Cerebellar nuclear complex (tissue), 1 donor: ENCODE measurements at places on chromosomes 1 and 21.

DNA sequence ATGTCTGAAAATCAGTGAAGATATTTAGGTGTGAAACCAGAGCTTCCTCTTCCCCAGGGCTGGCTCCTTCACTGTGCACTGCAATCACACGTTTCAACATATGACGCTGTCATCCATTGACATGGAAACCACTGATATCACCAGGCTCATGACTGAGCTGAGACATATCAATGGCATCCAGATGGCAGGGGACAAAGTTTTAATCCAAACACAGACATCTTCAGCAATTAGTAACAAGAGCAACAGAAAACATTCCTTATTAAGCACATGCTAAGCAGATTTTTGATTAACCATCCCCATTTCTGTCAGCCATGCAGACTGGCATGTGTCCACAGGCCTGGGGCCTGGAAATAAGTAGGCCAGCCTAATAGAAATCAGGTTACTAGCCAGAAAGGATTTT, 108.0 kb upstream of the ADAR start:
- DNase-seq, result no peak

GRCh38 chr1:57162607-57163261, 196.9 kb upstream of the C8B start:
- DNase-seq, result peak; percentile 85

- no peak for DNase-seq
These were observed 98.0 kb upstream of the C1orf105 start for GRCh38 chr1:172322219-172323061.

- no peak for DNase-seq
These were observed 80.9 kb downstream of the FAF1 start for GRCh38 chr1:50879137-50879536.

GRCh38 chr1:54439550-54440223, 33.5 kb upstream of the SSBP3 start:
- no peak for DNase-seq

GRCh38 chr1:151733126-151733525, 11.8 kb downstream of the RIIAD1 start:
- DNase-seq, result no peak

GRCh38 chr1:23083714-23084480, 64.6 kb downstream of the KDM1A start:
- no peak for DNase-seq

GRCh38 chr1:20086800-20087199, 16.8 kb downstream of the PLA2G5 start:
- DNase-seq, result no peak

DNA sequence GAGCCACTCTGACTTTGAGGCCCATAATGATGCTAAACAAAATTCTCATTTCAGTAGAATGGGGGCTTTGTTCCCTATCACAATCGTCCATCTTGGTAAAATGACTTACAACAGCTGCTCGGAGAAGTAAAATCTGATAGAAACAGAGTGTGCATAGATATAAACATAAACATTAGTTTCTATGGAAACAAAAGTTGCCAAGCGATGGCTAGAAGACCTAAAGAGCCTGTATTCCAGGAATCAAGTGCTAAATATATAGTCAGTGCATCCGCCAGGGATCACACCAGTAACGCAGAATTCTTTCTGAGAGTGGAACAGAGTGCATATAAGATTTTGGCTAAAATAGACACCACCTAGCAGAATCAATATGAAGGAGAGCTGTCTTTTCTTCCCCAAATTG, 91.2 kb upstream of the KAZN start:
- no peak for DNase-seq

DNA sequence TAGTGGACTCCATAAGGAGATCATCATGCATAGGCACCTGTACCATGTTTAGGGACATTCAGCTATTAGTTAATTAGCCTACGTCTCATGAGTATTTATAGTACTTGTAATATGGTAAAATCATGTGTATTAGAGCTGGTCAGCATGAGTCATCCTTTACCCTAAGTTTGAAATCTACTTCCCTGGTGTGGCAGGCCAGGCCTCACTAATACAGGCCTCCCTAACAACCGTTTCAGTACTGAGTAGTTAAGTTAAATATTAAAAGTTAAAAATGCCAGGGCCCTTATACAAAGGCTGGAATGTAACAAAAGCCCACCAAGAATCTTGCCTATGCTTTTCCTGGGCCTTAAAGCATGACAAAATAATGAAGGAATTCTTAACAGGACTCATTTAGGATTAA, 356.3 kb upstream of the DPYD start:
- DNase-seq, result no peak

DNA sequence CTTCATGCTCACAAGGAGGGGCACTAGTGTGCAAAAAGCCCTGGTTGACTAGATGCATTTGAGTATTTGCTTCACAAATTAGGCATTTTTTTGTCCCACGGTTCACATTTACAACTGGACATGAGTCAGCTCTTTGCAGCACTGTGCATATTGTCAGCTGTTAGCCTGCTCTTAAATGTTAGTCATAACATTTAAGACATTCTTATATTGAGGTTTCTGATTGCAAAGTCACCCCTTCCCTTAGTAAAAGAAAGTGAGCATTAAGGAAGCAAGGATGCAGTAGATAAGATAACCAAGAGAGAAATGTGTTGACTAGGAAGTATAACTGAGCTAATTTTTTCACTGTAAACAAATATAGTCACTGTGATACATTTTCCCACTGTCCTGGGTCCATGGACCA, 132.6 kb upstream of the CTTNBP2NL start:
- no peak for DNase-seq

DNA sequence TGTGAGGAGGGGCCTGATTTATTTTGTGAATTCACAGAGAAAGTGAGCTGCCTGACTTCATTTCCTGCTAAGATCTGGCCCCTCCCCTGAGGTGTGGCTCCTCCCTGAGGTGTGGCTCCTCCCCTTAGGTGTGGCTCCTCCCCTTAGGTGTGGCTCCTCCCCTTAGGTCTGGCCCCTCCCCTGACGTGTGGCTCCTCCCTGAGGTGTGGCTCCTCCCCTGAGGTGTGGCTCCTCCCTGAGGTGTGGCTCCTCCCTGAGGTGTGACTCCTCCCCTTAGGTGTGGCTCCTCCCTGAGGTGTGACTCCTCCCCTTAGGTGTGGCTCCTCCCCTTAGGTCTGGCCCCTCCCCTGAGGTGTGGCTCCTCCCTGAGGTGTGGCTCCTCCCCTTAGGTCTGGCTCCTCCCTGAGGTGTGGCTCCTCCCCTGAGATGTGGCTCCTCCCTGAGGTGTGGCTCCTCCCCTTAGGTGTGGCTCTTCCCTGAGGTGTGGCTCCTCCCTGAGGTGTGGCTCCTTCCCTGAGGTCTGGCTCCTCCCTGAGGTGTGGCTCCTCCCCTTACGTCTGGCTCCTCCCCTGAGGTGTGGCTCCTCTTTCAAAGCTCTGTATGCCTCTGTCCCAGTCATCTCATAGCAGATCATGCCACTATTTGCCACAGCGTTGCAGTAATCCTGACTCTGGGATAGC, 26.9 kb upstream of the LRRC3 start:
- DNase-seq, result no peak

GRCh38 chr1:113303267-113303666, 87.0 kb upstream of the MAGI3 start:
- no peak for DNase-seq

GRCh38 chr1:5648410-5649165, 343.6 kb downstream of the NPHP4 start:
- no peak for DNase-seq

DNA sequence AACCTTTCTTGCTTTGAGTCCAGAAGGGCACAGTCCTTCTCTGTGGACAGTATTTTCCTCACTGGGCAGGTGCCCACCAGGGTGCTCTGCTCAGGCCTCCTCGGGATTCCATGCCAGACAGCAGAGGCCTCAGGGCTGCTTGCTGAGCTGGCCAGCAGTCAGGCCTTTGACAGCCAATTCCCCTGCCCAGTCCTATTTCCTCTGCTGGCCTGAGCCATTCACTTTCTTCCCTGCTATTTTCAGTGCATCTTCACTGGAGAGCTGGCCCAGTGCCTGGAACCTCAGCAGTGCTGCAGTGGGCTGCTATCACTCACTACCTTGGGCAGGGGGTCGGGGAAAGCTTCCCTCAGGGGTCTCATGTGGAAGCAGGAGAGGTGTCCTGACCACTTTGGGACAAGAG, 33.2 kb downstream of the KCNA10 start:
- no peak for DNase-seq

DNA sequence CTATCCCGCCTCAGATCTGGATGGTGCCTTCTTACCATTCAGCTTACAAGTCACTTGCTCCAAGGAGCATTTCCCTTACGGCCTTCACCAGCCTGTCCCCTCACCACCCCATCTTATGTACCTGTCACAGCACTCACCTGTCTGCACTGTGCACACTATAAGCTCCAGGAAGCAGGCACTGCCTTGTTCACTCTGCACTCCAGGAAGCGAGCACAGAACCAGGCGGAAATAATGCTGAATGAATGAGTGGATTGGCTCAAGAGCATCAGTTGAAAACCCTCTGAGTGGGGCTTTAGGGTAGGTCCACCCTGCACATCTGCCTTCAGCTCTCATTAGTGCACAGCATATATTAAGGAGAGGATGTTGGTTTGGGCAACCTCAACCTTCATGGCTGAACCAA, 8.9 kb upstream of the RYR2 start:
- DNase-seq, result no peak

DNA sequence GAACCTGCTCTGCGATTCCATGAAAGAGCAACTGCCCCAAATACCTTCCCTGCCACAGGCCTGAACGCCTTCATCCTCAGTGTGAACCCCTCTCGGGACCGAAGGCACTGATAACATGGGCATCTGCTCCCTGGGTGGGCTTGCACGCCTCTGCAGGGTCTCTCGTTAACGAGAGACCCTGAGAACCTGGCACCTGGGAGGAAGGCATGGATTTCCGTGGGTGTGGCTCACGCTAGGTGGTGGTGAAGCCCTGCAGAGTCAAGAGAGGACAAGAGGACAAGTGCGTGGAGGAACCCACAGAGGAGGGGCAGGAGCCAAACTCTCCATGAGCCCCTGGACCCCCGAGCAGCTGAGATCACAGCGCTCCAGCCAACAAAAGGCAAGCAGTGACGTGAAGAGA, 26.8 kb upstream of the COL6A2 start:
- DNase-seq, result no peak

DNA sequence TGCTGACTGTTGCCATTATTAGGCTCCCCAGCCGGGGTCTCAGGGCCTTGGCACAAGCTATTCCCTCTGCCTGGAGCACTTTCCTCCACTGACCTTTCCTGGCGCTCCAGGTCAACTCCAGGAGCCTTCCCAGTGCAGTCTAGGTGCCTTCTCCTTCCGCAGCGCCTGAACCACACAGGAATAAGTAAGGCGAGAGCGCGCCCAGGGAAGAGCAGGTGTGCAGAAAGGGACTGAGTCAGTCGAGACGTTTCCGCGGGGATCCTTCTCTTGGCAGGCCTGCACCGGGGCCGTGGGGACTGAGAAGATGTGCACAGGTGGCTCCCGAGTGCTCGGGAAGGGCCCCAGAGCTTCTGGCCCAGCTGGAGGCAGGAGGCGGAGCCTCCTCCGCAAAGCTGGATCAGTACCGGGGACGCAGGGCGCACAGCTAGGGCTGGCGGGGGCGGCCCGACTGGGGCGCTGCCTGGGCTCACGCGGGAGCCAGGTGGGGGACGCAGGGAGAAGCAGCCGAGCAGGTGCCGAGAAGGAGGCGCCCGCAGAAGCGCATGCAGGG, 765 bp upstream of the BMP8A start:
- no peak for DNase-seq

DNA sequence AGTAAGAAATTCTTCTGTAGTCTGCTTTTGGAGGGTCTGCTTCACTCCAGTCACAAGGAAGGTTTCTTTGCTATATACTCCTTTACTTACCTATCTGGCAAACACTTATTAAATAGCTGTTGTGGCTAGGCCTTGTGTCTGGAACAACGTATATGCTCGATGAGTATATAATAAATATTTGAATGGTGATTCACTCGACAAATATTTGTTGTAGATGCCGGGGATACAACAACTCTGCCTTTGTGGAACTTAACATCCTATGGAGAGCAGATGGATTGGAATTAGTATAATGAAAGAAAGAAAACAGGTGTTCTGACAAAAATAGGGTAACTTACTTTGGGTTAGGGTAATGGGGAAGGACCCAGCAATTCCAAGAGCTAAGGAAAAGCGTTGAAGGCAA, 31.1 kb downstream of the KPNA6 start:
- no peak for DNase-seq

- DNase-seq, result no peak
These were observed 29.3 kb downstream of the SGIP1 start for GRCh38 chr1:66563094-66563800.

- no peak for DNase-seq
These were observed 36.0 kb upstream of the IL19 start for GRCh38 chr1:206734499-206735142.

DNA sequence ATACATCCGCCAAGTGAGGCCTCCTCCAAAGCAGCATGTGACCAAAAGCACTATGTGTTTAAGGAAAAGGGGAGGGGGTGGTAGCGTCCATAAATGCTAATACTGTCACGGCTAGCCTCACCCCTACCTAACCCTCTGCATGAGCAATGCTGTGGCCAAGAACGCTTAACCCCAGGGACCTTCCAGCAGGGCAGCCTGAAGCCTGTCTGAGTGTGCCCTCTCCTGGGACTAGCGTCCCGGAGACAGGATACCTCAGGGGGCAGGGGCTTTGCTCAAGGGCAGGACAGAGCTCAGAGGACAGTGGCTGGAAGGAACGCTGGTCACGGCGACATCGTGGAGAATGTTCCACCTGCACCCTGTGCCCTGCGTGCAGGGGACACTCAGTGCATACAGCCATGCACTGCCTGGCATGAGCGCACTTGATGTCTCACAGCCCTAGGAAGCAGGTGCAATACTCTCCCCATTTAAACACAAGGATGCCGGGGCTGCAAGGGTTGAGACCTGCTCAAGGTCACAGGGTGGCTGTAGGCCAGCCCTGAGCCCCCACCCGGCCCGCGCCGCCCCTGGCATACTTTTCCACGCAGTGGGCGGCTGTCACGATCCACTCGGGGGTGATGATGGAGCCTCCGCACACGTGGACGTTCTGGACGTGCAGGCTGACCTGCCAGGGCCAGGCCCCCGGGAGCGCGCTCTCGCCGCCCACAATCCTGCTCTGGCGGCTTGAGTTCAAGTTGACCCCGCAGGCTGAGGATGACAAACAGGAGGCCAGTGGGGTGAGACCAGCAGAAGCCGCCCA, 35.0 kb downstream of the TMPRSS2 start:
- DNase-seq, result no peak

GRCh38 chr21:25997788-25998611, 172.6 kb downstream of the APP start:
- peak; percentile 72 for DNase-seq

DNA sequence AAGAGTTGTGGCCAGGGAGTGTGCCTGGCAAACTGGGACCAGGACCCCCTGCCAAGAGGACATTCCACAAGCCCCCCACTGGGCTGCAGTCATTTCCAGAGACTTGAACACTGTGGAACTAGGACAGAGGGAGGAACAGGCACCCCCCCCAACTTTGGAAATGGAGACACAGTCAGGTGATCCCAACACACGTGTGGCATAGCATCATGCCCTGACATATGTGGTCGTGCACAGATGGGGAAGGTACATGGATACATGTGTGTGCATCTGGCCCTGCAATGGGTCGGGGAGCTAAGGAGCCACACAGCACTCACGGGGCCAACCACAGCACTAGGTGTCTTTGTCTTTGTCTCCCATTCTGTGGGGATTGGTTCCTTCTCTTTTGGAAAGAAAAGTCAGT, 6.6 kb upstream of the TFF3 start:
- no peak for DNase-seq

- DNase-seq, result no peak
These were observed 14.8 kb upstream of the CDCP2 start for GRCh38 chr1:54167422-54168139.
